Stimulated activated CD8-positive, alpha-beta memory T cell treated with anti-CD3 and anti-CD28 coated beads, Interleukin-12 subunit alpha, Interleukin-12 subunit beta, amount 100 ng/mL, for 1 hour (primary cell): ENCODE measurements at places on chromosomes 13 and 19.

- no peak for DNase-seq
These were observed 94.7 kb downstream of the MIPEP start for GRCh38 chr13:23794267-23795161.

GRCh38 chr19:18898607-18899408 is 2.9 kb upstream of the CERS1 start:
- DNase-seq: no peak

GRCh38 chr13:27968316-27969081 is 616 bp downstream of the CDX2 start:
- DNase-seq: no peak

- no peak for DNase-seq
These were observed 649.3 kb upstream of the ARGLU1 start for GRCh38 chr13:107217251-107217650.

- no peak for DNase-seq
These were observed 1033.6 kb downstream of the SLITRK5 start for GRCh38 chr13:88704600-88705275.

DNA sequence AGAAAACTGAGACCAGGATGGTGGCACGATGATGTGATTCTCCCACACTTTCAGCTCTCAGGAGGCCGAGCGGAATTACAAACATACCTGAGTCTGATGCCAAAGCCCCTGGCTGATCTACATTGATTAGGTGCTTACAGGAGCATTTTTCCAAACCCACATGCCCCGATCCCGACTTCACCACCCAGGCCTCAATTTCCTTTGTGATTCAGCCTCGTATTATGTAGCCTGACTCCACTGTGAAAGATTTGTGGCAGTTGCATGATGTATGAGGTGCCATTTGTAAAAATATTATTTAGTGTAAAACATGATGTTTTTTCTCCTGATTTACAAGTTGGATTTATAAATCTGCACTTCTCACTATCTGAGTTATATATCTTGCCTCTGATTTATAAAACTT is 118.0 kb downstream of the TSHZ3 start:
- no peak for DNase-seq

DNA sequence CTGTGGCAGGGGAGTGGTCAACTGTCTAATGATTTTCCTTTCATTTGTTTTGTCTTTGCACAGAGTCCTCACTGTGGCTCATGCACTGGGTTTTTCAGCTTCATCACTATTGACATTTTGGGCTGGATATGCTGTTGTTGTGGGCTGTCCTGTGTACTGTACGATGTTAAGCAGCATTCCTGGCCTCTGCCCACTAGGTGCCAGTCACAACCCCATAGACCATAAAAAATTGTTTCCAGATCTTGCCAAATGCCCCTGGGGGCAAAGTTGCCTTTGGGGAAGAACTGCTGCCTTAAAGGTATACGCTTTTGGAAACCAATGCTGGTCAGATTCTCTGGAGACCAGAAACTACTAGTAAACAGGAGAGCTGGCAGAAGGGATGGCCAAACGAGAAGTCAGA is 310.4 kb downstream of the SPRY2 start:
- DNase-seq: no peak

DNA sequence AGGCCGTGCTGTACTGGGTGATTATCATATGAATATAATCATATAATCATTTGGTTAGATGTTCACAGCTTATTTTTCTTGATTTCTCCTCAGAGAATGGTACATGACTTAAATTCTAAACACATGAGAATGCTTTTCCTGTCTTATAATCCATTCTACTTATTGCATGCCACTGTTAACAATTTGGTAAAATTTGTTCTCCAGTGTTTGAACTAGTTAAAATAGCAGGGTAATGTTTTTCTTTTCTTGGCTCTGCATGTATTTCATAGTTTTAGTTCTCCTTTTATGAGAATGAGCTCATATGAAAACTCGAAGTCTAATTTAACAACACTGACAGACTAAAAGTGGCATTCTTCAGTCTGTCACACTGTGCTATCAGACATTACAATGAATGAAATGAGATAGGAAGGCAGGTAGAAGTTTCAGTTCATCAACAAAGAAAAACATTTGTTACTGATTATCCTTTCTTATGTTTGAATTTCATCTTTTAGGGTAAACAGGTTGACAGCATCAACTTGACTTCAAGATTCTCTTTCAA is 10.2 kb downstream of the SPRYD7 start:
- no peak for DNase-seq

DNA sequence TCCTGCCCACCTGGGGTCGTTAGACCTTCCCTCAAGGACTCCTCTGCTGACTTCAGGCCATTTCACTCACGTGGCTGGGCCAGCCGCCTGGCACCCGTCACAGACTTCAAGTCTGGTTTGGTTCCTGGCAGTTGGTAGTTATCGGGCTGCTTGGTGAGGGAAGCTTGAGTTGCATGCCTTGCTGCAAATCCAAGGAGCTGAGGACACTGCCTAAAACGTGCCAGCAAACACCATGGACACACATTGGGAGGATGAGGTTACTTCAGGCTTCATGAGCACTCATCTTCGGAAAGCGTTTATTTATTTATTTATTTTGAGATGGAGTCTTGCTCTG is 2.6 kb downstream of the GPI start:
- DNase-seq: no peak

DNA sequence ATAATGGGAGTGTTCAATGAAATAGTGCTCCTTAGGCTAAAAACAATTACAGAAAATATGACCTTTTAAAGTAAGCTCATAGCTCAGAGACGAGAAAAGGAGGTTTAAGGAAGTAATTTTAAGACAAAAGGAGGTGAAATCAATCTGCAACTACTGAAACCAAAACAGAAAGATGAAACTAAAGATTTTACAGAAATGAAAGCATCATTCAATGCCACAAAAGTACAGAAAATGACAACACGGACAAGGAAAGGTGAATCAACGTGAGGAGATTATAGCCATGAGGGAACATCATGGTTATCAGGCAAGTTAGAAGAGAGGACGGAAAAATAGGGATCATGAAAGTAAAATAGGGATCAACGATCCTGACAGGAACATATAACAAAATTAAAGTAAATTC is 745.2 kb downstream of the PCDH17 start:
- DNase-seq: no peak

GRCh38 chr19:13169769-13170168 is 19.6 kb downstream of the IER2 start:
- DNase-seq: no peak

GRCh38 chr19:51157265-51157664 is 15.2 kb downstream of the SIGLEC7 start:
- no peak for DNase-seq

- no peak for DNase-seq
These were observed 42.5 kb downstream of the DNM2 start for GRCh38 chr19:10760273-10760944.

- no peak for DNase-seq
These were observed 357 bp upstream of the COG6 start for GRCh38 chr13:39655041-39655568.

DNA sequence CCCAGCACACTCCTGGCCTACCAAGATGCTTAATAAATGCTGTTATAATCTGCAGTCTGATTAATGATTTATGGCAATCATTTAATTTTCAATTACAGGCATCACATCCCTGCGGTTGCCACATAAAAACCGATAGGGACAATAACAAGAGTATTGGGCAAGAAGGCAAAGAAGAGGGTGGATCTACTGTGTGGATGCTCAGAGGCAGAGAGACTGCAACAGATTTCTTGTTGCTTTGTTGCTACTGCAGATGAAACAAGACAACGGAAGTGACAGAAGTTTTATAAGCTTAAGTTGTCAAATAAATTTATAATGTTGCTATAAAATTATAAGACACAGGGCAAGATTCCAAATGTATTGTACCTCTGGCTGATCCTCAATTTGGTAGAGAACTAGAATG is 154.8 kb downstream of the ABCC4 start:
- DNase-seq: no peak

GRCh38 chr19:40257096-40257517 is 28.0 kb downstream of the AKT2 start:
- no peak for DNase-seq

DNA sequence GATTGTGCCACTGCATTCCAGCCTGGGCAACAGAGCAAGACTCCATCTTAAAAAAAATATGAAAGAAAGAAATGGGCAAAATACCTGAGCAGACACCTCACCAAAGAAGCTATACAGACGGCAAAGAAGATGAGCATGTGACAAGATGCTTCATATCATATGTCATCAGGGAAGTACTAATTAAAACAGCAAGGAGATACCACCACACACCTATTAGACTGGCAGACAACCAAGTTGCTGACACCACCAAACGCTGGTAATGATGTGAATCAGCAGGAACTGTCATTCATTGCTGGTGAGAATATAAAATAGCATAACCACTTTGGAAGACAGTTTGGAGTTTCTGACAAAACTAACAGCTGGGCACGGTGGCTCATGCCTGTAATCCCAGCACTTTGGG is 11.5 kb upstream of the TFDP1 start:
- no peak for DNase-seq

DNA sequence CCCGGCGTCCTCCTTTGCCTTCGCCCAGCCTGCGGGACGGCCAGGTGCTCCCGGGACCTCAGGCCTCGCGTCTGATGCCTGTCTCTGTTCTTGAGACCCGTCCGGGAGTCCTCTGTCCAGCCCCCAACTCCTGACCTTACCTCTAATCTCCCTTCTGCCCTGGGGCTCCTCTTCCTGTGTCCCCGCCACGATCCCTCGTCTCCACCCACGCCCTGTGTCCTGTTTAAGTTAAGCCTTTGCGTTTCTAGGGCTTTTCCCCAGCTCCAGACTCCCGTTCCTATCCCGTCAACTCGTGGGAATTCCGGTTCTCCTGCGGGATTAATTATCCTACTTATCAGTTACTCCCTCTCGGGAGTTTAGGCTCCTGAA is 686 bp downstream of the LENG8 start:
- no peak for DNase-seq

DNA sequence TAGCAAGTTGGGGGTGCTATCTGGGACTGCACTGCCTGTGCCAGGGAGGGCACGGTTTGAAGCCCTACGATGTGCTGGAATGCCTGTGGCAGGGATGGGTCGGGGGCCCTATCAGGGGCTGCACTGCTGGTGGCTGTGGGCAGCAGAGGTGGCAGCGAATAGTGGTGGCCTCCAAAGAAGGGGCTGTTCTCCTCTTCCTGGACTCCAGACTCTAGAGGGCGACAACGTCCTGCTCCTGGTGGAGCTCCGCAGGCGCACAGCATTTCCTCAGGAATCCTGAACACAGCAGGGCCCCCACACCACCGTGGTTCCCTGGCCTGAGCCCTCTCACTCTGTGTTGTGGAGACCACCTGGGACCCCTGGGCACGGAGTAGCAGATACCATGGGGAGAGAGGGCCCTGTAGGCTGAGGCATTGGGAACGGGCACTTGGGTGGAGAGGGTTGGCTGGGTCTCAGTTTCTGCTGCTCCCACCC is 145.6 kb downstream of the TNFRSF19 start:
- DNase-seq: no peak

GRCh38 chr13:79492313-79492798 is 11.4 kb downstream of the NDFIP2 start:
- no peak for DNase-seq

DNA sequence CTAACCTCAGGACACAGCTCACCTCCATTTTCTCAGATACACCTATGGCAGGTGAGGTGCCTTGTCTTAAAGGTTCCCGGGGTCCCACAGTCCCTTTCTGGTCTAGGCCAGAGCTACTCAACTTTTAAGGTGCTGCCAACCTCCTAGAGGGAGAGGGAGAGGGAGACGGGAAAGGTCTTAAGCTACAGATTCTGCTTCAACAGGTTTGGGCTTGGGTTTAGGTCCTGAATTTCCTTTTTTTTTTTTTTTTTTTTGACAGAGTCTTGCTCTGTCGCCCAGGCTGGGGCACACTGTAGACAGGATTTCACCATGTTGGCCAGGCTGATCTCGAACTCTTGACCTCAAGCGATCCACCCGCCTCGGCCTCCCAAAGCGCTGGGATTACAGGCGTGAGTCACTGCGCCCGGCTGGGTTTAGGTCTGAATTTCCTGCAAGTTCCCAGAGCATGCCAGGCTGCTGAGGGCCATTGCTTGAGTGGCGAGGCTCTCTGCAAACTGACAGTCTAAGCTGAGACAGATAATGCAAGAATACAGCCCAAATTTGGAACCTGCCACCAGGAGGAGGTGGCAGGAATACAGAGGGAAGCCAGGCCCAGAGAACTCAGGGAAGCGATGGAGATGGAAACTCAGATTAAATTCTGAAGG is 7.8 kb upstream of the SYCN start:
- DNase-seq: no peak

DNA sequence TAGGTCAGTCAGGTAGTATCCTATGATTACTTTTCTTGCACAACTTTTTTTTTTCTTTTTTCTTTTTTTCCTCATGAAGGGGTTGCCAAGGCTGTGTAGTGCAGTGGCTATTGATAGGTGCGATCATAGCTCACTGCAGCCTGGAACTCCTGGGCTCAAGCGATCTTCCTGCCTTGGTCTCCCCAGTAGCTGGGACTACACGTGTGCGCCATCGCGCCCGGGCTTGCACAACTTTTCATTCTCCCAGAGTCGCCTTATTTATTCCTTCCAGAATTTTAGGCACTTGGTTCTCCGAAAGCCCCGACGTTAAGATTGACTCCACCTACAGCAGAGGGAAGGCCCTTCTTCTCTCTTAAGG is 867 bp upstream of the ZNF613 start:
- no peak for DNase-seq
